NCI-H1694 treated with DMSO at 0.1 percent for 48 hours (cell line): ENCODE measurements at places on chromosomes 11 and 22.
A peak's percentile ranks its signal among the peaks of the same experiment; 100 is the strongest.

DNA sequence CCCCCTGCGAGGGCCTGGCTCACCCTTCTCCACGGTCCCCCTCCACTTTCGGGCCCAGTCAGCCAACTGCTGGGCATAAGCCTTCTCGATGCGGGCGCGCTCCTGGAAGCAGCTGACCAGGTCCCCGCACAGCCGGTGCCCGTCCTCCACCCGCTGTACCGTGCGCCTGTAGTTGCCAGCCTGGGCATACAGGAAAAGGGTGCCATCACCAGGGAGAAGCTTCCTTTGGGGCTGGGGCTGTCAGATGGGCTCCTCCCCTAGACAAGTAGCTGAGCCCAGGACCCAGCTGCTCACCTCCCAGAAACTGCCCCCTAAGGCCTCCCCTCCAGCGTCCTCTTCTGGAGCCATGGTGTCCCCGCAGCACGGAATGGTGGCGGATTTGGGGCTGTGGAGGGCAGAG, 3.9 kb downstream of the PACSIN3 start:
- DNase-seq, result no peak

GRCh38 chr22:45538281-45538680, 35.6 kb downstream of the FBLN1 start:
- DNase-seq, result peak; percentile 75

DNA sequence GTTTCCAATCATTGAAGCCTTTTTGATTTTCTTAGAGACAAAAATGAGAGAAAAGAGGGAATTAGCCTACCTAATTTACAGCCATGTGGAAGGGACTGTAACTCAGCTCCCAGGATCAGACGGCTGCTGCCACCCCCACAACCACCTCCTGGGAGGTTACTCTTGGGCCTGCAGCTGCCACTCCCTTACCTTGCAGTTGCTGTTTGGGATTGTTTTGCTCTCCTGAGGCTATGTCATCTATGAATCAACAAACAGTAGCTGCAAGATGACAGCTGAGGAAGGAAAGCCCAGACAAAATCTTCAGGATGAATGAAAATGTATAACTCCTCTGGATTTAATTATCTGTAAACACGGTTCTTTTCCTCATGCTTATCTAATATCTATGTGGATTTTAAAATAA, 28.0 kb upstream of the ZC3H12C start:
- no peak for DNase-seq

DNA sequence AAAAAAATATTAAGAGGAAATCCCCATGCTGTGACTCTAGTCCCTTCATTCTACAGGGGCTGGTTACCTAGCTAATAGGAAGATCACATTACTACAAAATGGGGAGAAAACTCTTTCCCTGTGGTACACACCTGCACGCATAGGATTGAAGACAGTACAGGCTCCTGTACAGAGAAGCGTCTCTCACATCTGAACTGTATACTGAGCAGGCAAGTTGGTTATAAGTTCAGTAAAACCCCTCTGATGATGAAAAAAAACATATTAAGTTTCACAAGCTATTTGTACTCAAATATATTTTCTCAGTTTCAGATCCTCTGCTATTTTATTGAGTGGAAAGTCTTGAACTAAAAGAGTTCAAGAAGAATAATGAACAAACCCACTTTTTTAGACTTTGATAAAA, 156.9 kb upstream of the HSD17B12 start:
- no peak for DNase-seq

GRCh38 chr11:117090111-117090706, 8.0 kb downstream of the SIK3 start:
- no peak for DNase-seq

GRCh38 chr11:63877658-63878241, 38.8 kb downstream of the MARK2 start:
- DNase-seq, result no peak

GRCh38 chr22:24758164-24758799, 16.2 kb downstream of the PIWIL3 start:
- DNase-seq, result peak; percentile 27

DNA sequence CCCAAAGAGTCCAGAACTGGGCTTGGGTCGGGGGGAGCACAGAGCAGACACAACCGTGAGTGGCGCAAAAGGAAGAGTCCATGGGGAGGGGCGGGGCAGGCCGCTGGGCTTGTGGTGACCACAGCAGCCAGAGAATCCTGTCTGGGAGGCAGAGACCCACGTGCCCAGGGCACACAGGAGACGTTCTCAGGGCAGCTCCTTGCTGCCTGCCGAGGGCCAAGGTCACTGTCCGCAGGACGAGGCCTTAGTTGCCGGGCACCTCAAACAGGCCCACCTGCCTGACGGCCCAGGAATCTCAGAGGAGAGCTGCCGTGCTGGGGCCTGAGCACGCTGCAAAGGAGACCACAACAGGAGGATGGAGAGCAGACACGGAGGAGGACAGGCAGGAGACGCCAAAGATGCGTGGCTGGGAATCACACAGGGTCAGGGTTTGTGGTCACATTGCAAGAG, 87.8 kb downstream of the MYEOV start:
- DNase-seq, result no peak

GRCh38 chr11:60917267-60917666, 3.3 kb downstream of the TMEM109 start:
- no peak for DNase-seq

- no peak for DNase-seq
Measured at GRCh38 chr11:124096364-124096763, 18.9 kb upstream of the VWA5A start.

- peak; percentile 37 for DNase-seq
Measured at GRCh38 chr11:64652586-64653387, 61.8 kb downstream of the SLC22A12 start.
